ENCODE measurements at places on chromosomes 2 and 18. TPM values are rescaled to one million over a fixed set of nuclear protein-coding genes. Genes with fewer than 3 reads are reported as not detected.

DNA sequence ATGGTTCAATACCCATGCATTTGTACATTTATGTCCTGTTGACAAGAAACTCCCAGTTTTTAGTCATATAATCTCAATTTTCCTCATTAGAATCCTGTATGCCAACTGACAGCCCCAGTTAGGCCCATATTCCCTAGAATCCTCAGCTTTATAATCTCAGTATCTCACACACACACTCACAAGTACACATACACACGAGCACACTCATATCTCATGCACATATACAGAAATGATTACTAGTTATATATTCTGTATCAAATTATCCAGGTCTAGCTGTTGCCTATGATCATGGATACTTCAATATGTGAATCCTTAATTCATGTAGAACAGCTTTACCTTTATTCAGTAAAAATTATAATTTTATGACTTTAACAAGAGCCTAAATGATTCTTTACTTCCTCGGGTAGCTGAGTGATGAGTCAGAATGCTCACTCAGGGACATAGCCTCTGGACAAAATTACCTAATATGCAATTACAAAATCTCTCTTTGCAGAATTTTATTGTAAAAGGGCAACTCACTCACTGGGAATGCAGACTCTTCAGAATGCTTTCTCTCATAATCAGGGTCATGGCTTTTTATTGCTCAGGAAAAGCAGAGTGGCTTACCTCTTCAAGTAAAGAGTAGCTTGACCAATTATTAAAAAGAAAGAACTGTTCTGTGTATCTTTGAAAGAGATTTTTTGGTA lies 193.6 kb upstream of the PIK3C3 start:
- no peaks in the 10 kb centered on the region for H3K4me1 ChIP-seq

GRCh38 chr2:36403675-36404230 lies 48.2 kb downstream of the CRIM1 start:
- H3K27me3 ChIP-seq = no peaks in the 10 kb centered on the region
- H3K36me3 ChIP-seq = no peaks in the 10 kb centered on the region
- DNase-seq = no peak
- no peak overlapping the region for H3K4me3 ChIP-seq
- H3K4me1 ChIP-seq = no peaks in the 10 kb centered on the region

LCT gene
- 0.29 TPM for total RNA-seq

- no peak overlapping the region for H3K4me3 ChIP-seq
- H3K27ac ChIP-seq = no peak overlapping the region
- no peaks in the 10 kb centered on the region for H3K27me3 ChIP-seq
- DNase-seq = no peak
- peaks cover 69% of the 10 kb centered on the region for H3K36me3 ChIP-seq
- H3K4me1 ChIP-seq = no peaks in the 10 kb centered on the region
Measured at GRCh38 chr2:233189025-233189424, 62.4 kb upstream of the ATG16L1 start.

EVX2 gene
- not detected for total RNA-seq

GRCh38 chr2:42044939-42045338 lies 2.9 kb upstream of the PKDCC start:
- peaks cover 5% of the 10 kb centered on the region for H3K4me1 ChIP-seq
- no peak overlapping the region for H3K4me3 ChIP-seq
- no peaks in the 10 kb centered on the region for H3K36me3 ChIP-seq

GRCh38 chr2:195595825-195596224 lies 61.2 kb upstream of the SLC39A10 start:
- H3K4me3 ChIP-seq = no peak overlapping the region
- no peaks in the 10 kb centered on the region for H3K36me3 ChIP-seq
- no peak overlapping the region for H3K27ac ChIP-seq
- DNase-seq = no peak

Data from CD8-positive, alpha-beta memory T cell (primary cell).